Activated T-cell treated with anti-CD3 and anti-CD28 coated beads for 1 hour (primary cell): ENCODE measurements at places on chromosomes 7 and 10.

- no peak for DNase-seq
These were observed 152.2 kb downstream of the ARL4A start for GRCh38 chr7:12839508-12840153.

GRCh38 chr10:126104767-126105166 is 208.4 kb downstream of the FANK1 start:
- no peak for DNase-seq

GRCh38 chr10:99395750-99396445 is 34.5 kb downstream of the GOT1 start:
- DNase-seq = no peak

DNA sequence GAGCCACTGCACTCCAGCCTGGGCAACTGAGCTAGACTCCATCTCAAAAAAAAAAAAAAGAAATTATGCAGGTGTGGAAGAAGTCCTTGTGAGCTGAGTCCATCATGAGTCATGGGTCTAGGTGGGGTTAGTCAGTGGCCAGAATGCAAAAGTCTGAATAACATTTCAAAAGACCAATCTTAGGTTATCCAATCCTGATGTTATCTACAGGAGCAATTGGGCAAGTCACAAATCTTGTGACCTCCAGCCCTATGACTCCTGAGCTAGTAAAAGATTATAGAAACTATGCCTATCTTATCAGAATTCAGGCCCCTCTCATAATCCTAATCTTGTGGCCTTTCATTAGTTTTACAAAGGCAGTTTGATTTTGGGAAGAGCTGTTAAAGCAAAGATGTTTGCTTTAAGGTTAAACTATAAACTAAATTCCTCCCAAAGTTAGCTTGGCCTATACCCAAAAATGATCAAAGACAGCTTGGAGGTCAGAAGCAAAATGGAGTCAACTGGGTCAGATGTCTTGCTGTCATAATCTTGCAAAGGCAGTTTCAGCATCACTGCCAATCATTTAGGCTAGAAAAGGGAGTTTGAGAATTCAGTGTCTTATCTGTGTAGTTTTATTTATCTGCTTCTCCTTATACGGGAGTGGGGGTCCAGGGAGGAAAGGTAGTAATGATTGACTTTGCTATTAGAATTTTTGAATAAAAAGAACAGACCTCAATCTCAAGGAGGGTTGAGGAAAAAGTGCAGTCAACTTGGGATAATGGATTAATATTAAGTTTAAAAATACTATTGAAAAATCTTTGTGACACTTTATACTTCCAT is 71.2 kb upstream of the TRIM24 start:
- DNase-seq = no peak

DNA sequence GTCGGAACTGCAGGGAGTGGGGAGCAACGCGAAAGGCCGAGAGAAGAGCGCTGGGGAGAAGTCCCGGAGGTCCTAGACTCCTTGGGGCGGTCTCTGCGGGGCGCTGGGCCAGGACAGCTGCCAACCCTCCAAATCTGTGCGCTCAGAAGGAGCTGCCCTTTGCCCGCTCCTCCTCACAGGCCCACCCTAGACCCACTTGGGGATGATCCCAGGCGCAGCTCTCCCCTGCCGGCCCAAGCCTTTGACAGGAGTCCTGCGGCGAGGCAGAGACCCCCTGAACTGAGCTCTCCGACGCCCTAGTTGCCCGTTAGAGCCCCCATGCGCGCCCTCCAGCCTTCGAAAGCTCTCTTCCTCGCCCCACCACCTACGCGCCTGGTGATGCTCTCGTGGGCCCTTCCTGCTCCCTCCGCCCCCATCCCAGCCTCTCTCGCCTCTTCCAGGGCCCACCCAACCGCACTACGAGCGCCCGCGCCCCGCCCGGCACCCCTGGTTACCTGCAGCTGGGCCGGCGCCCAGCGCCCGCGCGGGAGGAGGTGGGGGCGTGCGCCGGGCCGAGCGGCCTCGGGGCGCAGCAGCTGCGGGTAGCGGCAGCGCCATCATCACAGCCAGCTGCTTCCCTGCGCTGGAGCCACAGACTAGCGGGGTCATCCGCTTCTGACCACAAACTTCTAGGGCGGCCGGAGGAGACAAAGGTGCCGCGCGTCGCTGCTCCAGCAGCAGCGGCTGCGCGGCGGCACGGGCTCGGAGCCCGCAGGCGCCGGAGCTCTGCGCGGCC is 353.4 kb downstream of the DNAJB6 start:
- DNase-seq = no peak

DNA sequence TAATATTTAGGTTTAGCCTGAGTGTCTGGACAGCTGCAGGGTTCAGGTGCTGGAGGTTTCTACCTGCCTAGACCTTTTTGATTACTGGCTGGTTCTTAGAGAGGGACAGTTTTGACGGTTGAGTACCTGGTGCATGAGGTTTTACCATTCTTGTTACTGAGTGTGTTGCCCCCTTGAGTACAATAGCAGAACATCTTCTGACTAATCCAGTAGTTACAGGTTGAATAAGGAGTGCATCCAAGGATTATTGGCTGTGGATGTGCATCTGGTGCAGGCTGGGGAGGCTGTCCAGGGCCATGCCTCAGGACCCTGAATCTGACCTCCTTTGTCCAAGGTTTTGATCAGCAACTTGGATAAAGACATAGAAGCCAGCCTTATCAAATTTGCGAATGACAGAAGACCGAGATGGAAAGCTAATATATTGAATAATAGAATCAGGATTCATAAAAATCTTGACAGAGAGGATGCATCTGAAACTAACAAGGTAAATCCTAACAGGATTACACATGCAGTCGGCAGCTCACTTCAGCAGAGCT is 23.1 kb downstream of the PLPP4 start:
- no peak for DNase-seq

GRCh38 chr7:73850781-73851207 is 8.5 kb upstream of the METTL27 start:
- no peak for DNase-seq

- DNase-seq = no peak
These were observed 72.9 kb upstream of the CAV2 start for GRCh38 chr7:116426428-116427156.

GRCh38 chr7:137987968-137988367 is 13.9 kb downstream of the CREB3L2 start:
- no peak for DNase-seq
